ENCODE measurements at places on chromosomes 11 and 22. TPM values are rescaled to one million over a fixed set of nuclear protein-coding genes. Genes with fewer than 3 reads are reported as not detected.

DNA sequence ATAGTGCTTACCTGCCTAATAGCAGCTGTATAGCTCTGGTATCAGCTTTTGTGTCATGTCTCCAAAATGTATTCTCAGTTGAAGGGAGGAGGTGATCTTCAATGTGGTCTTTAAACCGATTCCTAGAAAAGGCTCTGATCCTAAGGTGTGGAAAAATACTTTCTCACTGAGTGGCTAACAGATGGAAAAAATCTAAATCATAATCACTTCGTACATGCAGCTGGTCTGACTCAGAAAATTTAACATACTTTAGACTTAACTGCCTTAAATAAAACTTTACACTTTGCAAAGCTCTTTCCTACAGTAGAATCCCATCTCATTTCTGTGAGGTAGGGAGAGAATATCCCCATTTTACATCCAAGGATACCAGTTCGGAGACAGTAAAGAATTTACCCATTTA, 38.0 kb downstream of the C2CD3 start:
- peaks cover under 1% of the 10 kb centered on the region for H3K4me1 ChIP-seq
- H3K27ac ChIP-seq = no peak overlapping the region
- no peak overlapping the region for H3K4me3 ChIP-seq
- H3K27me3 ChIP-seq = no peaks in the 10 kb centered on the region
- peaks cover 3% of the 10 kb centered on the region for H3K36me3 ChIP-seq
- DNase-seq = no peak

- no peaks in the 10 kb centered on the region for H3K27me3 ChIP-seq
- no peak overlapping the region for H3K4me3 ChIP-seq
- H3K27ac ChIP-seq = no peak overlapping the region
- no peaks in the 10 kb centered on the region for H3K4me1 ChIP-seq
- DNase-seq = no peak
- H3K36me3 ChIP-seq = no peaks in the 10 kb centered on the region
These were observed 19.9 kb downstream of the ASCL2 start for GRCh38 chr11:2250485-2250884.

DNA sequence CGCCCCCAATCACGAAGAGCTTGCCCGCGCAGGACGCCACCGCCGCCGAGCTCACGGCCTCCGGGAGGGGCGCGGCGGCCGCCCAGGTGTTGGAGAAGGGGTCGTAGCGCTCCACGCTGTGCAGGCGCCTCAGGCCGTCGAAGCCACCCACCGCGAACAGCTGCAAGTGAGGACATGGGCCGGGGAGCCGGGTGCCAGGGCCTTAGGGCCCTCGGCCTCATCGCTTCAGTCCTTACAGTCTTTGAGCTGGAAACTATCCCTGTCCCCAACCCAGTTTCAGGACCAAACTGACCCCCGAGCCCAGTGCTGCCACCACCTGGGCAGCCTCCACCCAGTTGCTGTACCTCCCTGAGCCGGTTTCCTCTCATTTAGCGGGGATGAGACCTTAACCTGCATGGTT, 7.6 kb downstream of the KLHL35 start:
- H3K4me1 ChIP-seq = peaks cover 4% of the 10 kb centered on the region
- peaks cover under 1% of the 10 kb centered on the region for H3K27me3 ChIP-seq
- H3K4me3 ChIP-seq = no peak overlapping the region

MRGPRE gene
- not detected for total RNA-seq

TRIM48 gene
- not detected for total RNA-seq

DNA sequence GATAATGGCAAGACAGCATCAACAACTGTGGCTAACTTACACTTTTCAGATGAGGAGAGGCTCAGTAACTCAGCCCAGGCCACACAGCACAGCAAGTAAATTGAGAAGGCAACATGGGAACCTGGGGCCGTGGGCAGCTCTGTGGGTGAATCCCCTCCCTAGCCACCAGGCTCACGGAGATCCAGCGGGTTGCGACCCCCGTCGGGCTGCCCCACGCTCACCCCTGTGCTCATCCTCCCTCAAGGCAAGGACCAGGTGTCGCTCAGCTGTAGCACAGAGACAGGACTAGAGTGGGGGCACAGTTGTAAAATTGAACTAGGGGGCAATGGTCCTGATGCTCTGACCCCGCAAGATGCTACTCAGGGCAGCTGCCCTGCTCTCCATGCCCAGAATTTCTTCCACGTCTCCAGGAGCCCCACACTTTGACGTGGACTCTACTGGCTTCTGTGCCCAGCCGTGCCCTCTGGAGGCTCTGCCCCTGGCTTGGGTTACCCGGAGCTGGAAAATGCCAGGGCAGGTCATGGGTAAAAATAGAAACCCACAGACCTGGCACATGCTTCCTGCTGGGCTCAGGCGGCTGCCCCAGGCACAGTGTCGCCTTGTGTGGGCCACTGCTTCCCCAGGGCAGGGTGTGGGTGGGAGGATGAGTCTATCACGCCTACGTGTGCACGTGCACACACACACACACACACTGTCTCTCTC, 9.0 kb downstream of the TUBA8 start:
- peaks cover 3% of the 10 kb centered on the region for H3K4me1 ChIP-seq
- H3K4me3 ChIP-seq = no peak overlapping the region
- no peaks in the 10 kb centered on the region for H3K36me3 ChIP-seq
- no peaks in the 10 kb centered on the region for H3K27me3 ChIP-seq

- peaks cover 7% of the 10 kb centered on the region for H3K27me3 ChIP-seq
- H3K36me3 ChIP-seq = no peaks in the 10 kb centered on the region
- no peak overlapping the region for H3K4me3 ChIP-seq
- H3K27ac ChIP-seq = no peak overlapping the region
These were observed 12.8 kb upstream of the CLPB start for GRCh38 chr11:72446929-72447769.

- no peak overlapping the region for H3K27ac ChIP-seq
- no peaks in the 10 kb centered on the region for H3K27me3 ChIP-seq
- DNase-seq = peak; percentile 69
- H3K4me3 ChIP-seq = no peak overlapping the region
- no peaks in the 10 kb centered on the region for H3K36me3 ChIP-seq
These were observed 42.8 kb downstream of the EXT2 start for GRCh38 chr11:44138286-44138685.

OR52E8 gene
- not detected for total RNA-seq

- no peaks in the 10 kb centered on the region for H3K27me3 ChIP-seq
- no peak overlapping the region for H3K27ac ChIP-seq
- H3K36me3 ChIP-seq = no peaks in the 10 kb centered on the region
- H3K4me1 ChIP-seq = no peaks in the 10 kb centered on the region
- H3K4me3 ChIP-seq = no peak overlapping the region
These were observed 31.6 kb downstream of the NXPE2 start for GRCh38 chr11:114709960-114710359.

ZNF195 gene
- total RNA-seq = 41.7 TPM

CNGA4 gene
- not detected for total RNA-seq

GRCh38 chr11:126129727-126130671, 67.3 kb upstream of the CDON start:
- H3K36me3 ChIP-seq = no peaks in the 10 kb centered on the region
- H3K27me3 ChIP-seq = no peaks in the 10 kb centered on the region
- H3K27ac ChIP-seq = no peak overlapping the region
- H3K4me1 ChIP-seq = no peaks in the 10 kb centered on the region
- DNase-seq = no peak

FIBP gene
- total RNA-seq = 105 TPM

ZNF280B gene
- 3.1 TPM for total RNA-seq

- no peak overlapping the region for H3K27ac ChIP-seq
- H3K27me3 ChIP-seq = peaks cover 3% of the 10 kb centered on the region
- no peaks in the 10 kb centered on the region for H3K36me3 ChIP-seq
- DNase-seq = no peak
- peaks cover 8% of the 10 kb centered on the region for H3K4me1 ChIP-seq
These were observed 3.7 kb upstream of the MIEF1 start for GRCh38 chr22:39498368-39498767.

All from endothelial cell of umbilical vein (primary cell).